ENCODE measurements at places on chromosomes 7 and 10. TPM values are rescaled to one million over a fixed set of nuclear protein-coding genes. Genes with fewer than 3 reads are reported as not detected.

Gene PDE1C
- total RNA-seq = 53.9 TPM

Gene PTF1A
- not detected for total RNA-seq

Gene PLCE1
- 1.3 TPM for total RNA-seq

Gene SRRM3
- 0.53 TPM for total RNA-seq

Gene SPDYE11
- total RNA-seq = not detected

Gene NAT16
- not detected for total RNA-seq

Gene SLC13A1
- not detected for total RNA-seq

Gene IDI2
- total RNA-seq = not detected

Gene AMZ1
- 0.70 TPM for total RNA-seq

All from smooth muscle cell of the coronary artery (primary cell).